IPS DF 19.7 (cell line): ENCODE measurements at places on chromosomes 7 and 10.

- no peak for DNase-seq
These were observed 28.9 kb downstream of the LRRC27 start for GRCh38 chr10:132360766-132361447.

- DNase-seq = no peak
These were observed 104.8 kb upstream of the LAMB4 start for GRCh38 chr7:108234971-108235450.

DNA sequence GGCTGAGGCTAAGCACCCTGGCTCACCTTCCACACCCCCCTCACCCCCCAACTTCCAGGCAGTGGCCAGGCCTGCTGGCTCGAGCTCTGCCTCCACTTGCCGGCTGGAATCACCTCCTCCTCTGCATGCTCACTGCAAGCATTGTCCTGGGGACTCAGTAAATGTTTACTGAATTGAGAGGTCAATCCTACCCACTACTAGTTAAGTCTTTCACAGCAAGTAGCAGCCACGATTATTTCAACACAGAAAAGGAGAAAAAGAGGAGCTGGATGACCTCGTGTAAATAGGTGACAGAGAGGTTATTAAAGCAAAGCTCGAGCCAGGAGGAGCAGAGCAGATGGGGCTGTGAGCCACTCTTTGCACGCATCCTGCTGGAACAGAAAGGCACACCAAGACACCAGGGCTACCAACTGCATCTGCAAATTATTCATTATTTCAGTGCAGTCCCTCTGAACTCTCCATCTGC is 32.1 kb downstream of the HIPK2 start:
- no peak for DNase-seq

DNA sequence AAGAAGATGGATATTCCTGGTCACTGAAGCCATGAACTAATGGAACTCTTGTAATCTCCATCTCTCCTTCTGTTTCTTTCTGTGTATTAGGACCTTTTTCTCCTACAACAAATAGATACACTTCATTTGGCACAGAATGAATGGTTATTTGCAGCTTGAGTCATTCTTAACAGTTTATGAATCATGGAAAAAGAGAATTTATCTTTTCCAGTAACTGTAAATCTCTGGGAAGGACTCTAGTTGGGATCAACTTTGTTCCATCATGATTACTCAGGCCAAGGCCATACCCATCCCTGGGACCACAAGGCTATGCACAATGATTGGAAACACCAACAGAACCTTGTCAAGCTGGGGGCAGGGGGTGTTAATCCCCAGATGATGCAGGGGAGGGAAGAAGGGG is 36.1 kb upstream of the MDFIC start:
- DNase-seq = no peak

DNA sequence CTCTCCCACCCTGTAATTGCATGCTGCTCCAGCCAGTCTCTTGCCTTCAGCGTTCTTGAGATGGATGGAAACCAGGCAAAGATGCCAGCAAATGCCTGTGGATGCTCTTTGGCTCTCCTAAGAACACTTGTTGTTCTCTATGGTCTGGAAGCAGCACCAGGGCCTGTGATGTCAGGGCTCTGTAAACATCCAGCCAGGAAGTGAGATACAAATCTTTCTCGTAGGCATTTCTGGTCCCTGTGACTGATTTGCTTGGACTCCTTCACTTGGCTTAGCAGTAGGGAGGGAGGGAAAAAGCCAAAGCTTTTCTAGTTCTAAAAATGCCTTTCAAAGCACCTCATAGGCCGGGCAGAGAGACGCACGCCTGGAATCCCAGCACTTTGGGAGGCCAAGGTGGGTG is 201.3 kb downstream of the REEP3 start:
- no peak for DNase-seq

GRCh38 chr7:34341326-34341725 is 316.7 kb upstream of the NPSR1 start:
- no peak for DNase-seq

GRCh38 chr7:128217030-128217805 is 23.9 kb upstream of the LEP start:
- no peak for DNase-seq

DNA sequence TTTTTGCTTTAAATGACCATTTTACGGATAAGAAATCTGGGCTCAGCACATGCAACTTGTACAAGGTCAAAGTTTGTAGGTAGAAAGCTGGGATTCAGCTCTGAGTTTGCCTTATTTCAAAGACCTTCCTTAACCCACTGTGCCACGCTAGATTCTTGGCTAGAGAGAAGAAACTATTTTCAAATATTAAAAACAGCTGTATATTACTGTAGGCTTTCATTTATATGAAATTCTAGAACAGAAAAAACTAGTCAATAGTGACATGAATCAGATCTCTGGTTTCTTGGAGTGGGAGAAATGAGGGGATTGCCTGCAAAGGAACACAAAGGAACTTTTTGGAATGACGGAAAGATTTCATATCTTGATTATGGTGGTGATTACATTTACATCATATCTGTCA is 53.0 kb upstream of the C1GALT1 start:
- DNase-seq = no peak

GRCh38 chr10:121813857-121814256 is 114.0 kb downstream of the ATE1 start:
- no peak for DNase-seq
